ENCODE measurements at places on chromosomes 5 and 9.

DNA sequence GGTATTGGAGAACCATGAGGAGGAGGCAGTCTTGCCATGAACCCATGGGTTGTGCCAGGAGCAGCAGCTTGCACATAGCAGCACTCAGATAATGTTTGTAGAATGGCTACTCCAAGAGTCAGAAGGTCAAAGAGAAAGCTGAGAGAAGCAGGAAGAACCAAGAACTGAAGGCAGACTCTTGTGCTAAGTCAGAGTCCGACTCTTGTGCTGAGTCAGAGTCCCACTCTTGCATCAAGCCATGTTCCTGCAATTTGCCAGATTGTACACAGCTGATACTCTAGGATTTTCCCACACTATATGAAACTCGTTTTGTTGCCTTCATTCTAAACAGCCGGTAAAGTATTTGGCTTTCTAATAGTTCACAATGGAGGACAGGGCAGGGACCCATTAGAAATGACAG is 26.2 kb upstream of the HSPA9 start:
- no peak for DNase-seq

GRCh38 chr5:132746954-132747615 is at the start of gene CCNI2:
Gene CCNI2 (plus strand): TSS chr5:132747426. CDS start chr5:132747496, 70 bp downstream.
- DNase-seq, result no peak

GRCh38 chr5:142166754-142167153 is 58.2 kb downstream of the NDFIP1 start:
- no peak for DNase-seq

DNA sequence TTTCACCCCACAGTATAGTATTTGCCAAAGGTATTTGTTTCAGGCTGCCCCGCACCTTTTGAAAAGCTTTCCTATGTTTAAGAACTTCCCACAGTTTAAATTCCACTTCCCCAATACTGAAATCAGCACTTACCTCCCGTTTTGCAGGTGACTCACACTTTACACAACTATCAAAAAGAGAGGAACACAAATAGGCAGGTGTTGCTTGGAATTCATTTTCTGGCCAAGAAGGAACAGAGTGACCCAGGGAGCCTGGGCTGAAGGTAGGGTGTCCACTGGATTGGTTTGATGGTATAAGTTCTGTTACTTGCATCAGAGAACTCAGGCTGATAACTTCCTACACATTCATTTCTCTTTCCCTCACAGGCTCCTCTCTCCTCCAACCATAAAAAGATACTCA is 60.1 kb upstream of the SLC30A5 start:
- no peak for DNase-seq

DNA sequence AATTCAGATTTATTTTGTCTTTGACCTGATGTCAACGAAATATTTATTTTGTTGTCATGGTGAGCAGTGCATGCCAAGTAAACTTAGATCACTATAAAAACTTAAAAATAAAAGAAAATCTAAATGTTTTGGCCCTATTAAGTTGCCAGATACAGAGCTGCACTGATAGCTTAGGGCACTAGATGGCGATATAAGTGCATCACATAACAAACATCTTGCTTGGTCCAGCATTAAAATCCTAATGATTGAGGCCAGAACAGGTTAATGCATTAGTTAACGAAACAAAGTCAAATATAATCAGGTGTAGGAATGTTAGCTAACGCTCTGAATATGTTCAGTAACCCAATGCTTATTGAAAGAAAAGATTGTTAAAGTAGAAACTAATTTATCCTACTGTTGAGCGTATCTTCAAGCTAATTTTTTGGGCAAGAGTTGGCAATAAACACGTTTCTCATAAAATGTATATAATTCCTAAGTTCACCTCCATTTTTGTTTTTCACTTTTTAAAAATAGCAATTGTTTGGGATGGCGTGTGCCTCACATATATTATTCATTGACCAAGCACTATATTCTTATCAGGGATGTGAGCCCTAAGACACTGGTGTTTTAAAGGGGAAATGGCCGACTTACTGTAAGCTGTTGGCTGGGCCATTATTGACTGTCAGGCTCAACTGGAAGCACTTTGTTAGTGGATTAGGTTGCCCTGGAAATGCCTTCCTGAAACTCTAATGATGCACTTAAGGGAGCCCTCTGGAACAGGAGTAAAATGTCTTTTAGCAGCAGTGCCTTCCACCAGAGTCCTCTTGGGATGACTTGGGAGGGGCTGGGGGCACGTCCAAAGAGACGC is 33.3 kb downstream of the KCTD16 start:
- DNase-seq, result no peak

- DNase-seq, result peak; percentile 100
Observed at GRCh38 chr9:33264473-33265177, at the start of the genes BAG1 and CHMP5. Gene BAG1 (minus strand): TSS chr9:33264708. Gene CHMP5 (plus strand): TSS chr9:33265049. CDS start chr9:33265079, 30 bp downstream.

- DNase-seq, result no peak
Observed at GRCh38 chr5:154365823-154366222, 80.0 kb upstream of the SAP30L start.

DNA sequence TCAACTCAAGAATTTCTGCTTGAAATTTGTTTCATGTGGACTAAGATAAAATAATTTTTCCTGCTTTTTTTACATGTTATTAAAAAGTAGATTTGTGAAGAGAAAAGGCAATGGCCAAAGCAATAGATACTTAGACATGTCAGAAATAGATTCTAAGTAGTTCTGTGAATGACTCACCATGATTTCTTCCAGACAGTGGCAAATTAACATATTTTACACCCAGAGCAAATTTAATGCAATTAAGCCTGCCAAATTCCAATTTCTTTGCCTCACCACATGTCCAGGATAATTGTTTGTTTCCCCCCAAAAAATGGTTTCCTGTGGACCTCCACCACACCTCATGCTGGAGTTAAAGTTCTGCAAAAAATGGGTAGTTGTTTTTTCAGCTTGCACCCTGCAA is 651.4 kb downstream of the CETN3 start:
- DNase-seq, result no peak

- DNase-seq, result no peak
Observed at GRCh38 chr9:24793787-24794186, 248.1 kb upstream of the IZUMO3 start.

GRCh38 chr5:76202182-76202581 is 119.0 kb downstream of the SV2C start:
- no peak for DNase-seq

GRCh38 chr5:96657068-96657467 is 5.1 kb upstream of the CAST start:
- DNase-seq, result no peak

Measured in coronary artery (tissue), 2 donors.